ENCODE measurements at places on chromosomes 2 and 18.

- DNase-seq, result peak; percentile 48
Observed at GRCh38 chr2:218257390-218257981, 3.3 kb upstream of the GPBAR1 start.

DNA sequence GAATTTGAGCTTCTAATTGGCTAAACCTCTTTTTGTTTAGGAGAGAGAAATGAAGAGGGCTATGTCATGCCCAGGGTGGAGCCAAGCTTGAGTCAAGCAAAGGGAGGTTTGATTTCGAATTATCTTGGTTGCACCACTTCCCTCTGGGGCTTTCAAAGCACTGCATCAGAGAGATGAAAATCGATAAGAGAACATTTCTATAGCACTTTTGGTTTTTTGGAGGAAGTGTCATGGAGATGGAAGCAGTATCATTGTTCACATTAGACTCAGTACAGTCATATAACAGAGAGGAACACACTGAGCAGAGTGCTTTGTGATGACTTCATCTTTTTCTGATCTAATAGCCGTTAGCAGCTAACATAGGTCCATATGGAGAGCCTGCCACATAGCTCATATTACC, 120.3 kb upstream of the UXS1 start:
- DNase-seq, result no peak

- no peak for DNase-seq
Observed at GRCh38 chr2:28898048-28898447, 3.6 kb downstream of the WDR43 start.

GRCh38 chr18:11740461-11740860, 51.4 kb downstream of the GNAL start:
- no peak for DNase-seq

DNA sequence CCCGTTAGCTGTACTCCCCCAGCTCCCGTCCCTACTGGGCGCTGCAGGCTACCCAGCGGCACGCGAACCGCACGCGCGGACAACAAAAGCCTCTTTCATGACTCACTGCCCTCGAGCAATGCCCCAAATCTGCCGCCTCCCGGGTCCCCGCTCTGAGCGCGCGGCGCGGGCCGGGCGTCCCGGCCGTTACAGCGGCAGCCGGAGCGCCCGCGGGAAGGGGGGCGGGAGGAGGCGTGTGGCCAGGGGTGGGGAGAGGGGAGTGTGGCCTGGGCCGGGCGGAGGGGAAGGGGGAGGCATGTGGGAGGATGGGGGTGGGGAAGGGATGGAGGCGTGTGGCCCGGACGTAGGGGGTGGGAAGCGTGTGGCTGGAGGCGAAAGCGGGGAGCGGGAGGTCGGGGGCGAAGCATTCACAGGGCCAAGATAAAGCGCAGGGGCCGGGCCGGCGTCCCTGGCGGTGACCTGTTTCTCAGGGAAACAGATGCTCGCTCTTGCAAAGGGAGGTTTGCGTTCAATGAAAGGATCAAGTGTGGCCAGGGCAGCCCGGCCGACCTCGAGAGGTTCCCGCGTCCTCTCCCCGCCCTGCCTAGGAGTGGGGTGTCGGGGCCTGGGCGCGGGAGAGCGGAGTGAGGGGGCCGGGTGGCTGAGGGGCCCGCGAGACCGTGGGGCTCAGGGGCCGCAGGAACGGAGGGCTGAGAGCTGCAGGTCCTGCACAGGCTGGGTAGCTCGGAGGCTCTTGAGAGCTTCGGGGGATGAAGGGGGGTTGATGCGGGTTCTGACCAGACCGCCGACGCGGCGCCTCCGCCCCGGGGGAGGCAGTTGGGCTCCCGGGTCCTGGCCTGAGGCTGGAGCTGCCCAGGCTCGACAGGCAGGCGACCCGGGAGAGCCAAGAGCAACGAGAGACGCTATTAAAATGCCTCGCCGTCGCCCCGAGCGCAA, 3.5 kb upstream of the NEUROD1 start:
- DNase-seq, result no peak

- no peak for DNase-seq
Observed at GRCh38 chr2:140063356-140063755, 1283.2 kb upstream of the NXPH2 start.

- no peak for DNase-seq
Observed at GRCh38 chr2:105087273-105087672, 49.4 kb downstream of the MRPS9 start.

- no peak for DNase-seq
Observed at GRCh38 chr2:238601433-238602222, 174.9 kb downstream of the ASB1 start.

- DNase-seq, result no peak
Observed at GRCh38 chr18:34411952-34412351, 187.2 kb upstream of the NOL4 start.

GRCh38 chr2:208129744-208130711, at the start of gene CRYGC:
TSS of gene CRYGC (minus strand) at chr2:208129828. CDS start at chr2:208129792, 36 bp downstream.
- no peak for DNase-seq

DNA sequence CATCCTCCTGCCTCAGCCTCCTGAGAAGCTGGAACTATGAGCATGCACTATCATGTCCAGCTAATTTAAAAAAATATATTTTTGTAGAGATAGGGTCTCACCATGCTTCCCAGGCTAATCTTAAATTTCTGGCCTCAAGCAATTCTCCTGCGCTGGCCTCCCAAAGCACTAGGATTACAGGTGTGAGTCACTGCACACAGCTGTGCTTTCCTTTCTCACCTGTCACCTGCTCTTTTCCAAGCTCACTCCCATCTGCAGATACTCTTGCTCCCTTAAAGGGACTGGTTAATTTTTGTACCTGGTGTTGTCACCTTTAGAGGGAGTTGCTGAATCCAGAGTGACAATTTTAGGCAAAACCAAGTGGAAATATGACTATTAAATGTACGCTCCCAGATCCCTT, 178.2 kb downstream of the LOXHD1 start:
- no peak for DNase-seq

GRCh38 chr18:75544051-75544481, 116.6 kb upstream of the SMIM21 start:
- no peak for DNase-seq

GRCh38 chr2:79512442-79513401, at the start of gene CTNNA2:
TSS of gene CTNNA2 (plus strand) at chr2:79513051.
- DNase-seq, result no peak

- no peak for DNase-seq
Observed at GRCh38 chr2:197975931-197976519, 171.6 kb downstream of the PLCL1 start.
